ENCODE measurements at places on chromosomes 3 and 15.

DNA sequence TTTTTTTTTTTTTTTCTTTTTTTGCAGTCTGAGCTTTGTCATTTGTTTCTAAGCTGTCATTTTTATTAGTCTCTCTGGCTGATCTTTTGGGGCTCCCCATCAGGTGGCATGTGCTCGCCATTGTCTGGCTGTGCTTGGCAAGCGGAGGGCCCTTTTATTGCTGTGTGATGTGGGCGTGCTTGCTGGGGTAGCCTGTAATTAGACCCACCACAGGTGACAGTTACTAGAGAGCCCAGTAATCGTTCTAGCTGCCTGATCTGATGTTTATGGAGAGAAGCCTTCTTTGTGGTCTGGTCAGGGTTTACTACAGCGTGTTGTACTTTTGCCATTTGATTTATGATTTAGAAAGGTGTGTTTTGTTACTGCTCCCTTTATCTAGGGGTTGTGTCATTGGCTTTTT, 179.9 kb downstream of the MCTP2 start:
- no peak for DNase-seq

GRCh38 chr15:31275331-31276262, 51.0 kb upstream of the KLF13 start:
- no peak for DNase-seq

DNA sequence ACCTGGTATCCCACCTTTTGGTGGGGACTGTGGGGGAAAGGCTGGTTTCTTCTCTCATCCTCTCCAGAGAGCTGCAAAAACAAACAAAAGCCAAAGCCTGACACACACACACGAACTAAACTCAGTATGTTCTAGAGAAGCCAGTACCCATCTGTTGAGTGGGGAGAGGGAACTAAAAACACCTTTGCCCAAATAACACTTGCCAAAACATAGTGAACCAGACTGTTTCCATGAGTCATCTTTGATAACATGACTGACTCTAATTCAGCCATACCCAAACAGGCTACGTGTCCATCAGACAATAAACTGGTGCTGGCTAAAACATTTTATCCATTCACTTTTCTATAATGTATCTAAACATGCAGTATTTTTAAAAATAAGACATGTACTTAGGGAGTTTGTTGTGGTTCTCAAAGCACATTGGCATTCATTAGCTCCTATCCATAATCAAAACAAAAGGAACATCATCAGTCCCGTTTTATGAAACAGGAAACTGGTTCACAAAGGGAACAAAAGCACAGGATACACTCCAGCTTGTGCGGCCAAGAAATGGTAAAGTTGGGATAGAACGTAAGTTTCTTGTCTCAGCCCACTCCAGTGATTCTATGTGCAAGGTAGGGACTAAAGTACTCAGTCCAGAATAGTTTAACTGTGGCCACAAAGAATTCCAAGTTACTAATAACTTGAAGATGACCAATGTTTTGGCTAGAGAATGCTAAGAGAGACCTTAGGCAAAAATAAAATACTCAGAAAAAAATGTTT, 16.1 kb downstream of the LYSMD2 start:
- no peak for DNase-seq

GRCh38 chr3:167783781-167784180, 48.3 kb downstream of the SERPINI1 start:
- DNase-seq, result no peak

DNA sequence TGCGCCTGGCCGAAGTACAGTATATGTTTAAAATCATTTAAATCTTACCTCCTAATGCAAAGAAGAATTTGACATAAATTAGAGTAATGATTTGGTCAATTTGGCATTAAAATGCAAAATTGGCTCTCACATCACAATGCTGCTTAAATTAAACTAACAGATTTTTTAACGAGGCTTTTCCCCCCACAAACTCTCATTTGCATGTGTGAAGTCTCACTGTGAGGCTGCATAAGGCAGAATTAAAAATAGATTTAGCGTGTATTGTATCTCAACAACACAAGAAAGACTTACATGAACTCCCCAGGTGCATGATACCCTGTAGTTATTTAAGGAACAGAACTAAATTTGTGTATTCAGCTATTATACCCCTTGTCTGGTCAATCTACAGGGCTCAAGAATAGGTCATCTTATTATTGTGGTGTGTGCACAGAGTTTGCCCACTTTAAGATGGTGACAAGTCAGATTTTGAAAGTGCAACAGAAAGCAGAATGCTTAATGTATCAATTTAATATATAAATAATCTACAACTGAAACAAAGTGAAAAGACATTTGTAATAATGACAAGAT, 897.9 kb downstream of the EPHA3 start:
- DNase-seq, result no peak

DNA sequence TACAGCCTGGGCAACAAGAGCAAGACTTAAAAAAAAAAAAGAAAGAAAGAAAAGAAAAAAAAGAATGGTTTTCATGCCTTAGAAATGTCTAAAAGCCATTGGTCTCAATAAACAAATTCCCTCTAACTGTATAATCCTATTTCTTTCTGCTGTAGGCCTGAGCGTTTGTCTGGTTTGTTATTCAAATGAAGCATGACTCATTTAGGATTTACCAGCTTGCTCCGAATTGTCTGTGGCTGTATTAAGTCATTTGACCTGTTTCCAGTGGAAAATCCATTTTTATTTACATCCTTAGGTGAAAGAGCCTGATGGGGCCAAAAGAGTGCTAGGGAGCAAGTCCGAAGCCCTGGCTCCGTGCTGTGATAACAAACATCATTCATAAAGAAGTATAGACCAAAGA, 73.8 kb downstream of the BDH1 start:
- no peak for DNase-seq

DNA sequence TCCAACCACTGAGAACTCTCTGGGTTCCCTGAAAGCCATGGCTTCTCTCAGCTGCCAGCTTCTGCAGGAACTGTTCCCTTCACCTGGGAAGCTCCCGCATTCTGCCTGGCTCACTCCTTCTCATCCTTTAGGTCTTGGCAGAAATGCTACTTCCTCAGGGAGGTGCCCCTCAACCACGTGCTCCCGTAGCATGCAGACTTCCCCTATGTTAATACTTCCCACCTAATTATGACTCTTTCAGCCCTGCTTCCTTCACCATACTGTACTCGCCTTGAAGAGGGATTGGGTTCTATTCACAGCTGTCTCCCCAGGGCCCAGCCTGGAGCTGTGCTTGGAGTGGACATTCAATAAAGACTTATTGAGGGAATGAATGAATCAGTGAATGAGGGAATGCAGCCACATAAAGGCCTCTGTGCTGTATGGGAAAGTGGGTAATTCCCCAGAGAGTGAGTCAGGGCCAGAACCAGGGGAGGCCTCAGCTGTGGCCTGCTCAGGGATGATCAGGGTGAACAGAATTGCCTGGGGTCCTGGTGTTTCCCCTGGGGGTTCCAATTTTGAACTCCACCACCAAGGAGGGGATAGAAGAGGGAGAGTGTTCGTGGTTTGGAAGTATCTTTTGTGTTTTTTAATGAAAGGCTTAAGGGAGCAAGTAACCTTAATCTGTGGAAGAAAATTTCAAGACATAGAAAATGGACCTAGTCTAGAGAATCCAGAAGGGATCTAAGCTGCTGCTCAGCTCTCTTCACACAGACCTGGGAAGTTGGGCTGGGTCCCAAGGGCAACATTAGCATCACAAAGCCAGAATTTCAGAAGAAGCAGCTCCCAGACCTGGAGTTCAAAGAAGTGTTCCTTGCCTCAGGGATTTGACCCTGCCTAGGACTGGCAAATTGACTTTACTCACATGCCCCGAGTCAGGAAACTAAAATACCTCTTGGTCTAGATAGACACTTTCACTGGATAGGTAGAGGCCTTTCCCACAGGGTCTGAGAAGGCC, 14.6 kb upstream of the FAM107A start:
- DNase-seq, result no peak

Measured in GM13976 (cell line).